ENCODE measurements at places on chromosomes 3 and 15. TPM values are rescaled to one million over a fixed set of nuclear protein-coding genes. Genes with fewer than 3 reads are reported as not detected.

DNA sequence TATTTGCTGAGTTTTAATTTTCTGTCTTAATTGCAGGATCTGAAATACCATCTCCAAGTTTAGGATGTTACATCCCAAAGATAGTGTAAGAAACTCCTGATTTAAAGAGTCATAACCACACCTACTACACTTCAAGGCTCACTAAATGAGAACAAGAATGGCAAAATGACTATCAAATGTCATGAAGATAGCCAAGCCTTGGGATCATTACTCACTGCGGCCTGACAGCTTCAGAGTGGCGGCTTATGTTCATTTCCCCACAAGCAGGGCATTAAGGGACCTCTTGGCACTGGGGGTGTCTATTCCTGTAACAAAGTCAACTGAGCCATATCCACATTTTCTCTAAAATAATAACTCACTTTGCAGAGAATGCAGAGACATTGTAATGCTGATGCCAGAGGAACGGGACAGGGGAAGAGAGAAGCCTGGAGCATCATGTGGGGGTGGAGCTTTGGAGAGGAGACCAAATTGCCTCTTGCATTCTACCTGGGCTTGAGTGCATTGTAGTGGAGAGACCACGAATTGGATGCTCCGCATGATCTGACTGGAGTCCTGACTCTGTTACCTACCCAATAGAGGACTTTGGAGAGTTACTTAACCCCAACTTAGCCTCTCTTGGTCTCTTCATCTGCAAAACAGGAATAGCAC is 219.2 kb downstream of the OPA1 start:
- DNase-seq = no peak

GRCh38 chr15:73264881-73265280 is 103.9 kb downstream of the HCN4 start:
- no peak for DNase-seq

The GPR149 gene
- not detected for total RNA-seq

GRCh38 chr3:12972781-12973702 is 100.2 kb downstream of the IQSEC1 start:
- DNase-seq = no peak

GRCh38 chr3:165144271-165144670 is 51.9 kb downstream of the SLITRK3 start:
- DNase-seq = no peak

- DNase-seq = no peak
Observed at GRCh38 chr15:62491642-62492041, 326.6 kb upstream of the C2CD4B start.

The KIF15 gene
- 0.42 TPM for total RNA-seq

The MLH1 gene
- 33.6 TPM for total RNA-seq

DNA sequence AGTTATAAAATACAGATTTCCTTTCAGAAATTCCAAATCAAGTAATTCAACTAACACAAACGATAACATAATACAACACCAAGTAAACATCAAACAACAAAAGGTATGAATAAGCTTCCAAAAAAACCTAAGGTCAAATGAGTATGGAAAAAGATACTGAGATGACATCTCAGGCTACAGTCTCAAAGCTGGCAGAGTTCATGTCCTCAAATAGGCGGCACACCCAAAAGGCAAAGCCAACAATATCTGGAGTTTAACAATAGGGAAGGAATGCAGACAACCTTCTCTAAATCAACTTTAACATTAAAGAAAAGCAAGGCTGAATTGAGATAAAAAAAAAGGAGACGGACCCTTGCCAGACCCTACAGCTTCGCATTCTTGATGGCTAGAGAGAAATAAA is 346.6 kb downstream of the RSL24D1 start:
- DNase-seq = no peak

The NR1I2 gene
- total RNA-seq = not detected

GRCh38 chr3:19149368-19149767 is 1.1 kb downstream of the KCNH8 start:
- DNase-seq = no peak

DNA sequence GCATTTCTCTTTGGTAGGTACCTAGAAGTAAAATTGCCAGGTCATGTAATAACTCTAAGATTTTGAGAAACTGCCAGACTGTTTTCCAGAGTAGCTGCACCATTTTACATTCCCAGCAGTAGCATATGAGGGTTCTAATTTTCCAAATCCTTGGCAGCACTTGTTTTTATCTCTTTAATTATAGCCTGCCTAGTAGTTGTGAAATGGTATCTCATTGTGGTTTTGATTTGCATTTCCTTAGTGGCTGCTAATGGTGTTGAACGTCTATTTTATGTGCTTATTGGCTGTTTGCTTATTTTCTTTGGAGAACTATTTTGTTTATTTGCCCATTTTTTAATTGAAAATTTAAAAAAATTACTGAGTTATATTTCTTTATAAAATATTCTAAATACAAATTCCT is 117.9 kb downstream of the TCF12 start:
- no peak for DNase-seq

The SLC9A9 gene
- total RNA-seq = 29.6 TPM

DNA sequence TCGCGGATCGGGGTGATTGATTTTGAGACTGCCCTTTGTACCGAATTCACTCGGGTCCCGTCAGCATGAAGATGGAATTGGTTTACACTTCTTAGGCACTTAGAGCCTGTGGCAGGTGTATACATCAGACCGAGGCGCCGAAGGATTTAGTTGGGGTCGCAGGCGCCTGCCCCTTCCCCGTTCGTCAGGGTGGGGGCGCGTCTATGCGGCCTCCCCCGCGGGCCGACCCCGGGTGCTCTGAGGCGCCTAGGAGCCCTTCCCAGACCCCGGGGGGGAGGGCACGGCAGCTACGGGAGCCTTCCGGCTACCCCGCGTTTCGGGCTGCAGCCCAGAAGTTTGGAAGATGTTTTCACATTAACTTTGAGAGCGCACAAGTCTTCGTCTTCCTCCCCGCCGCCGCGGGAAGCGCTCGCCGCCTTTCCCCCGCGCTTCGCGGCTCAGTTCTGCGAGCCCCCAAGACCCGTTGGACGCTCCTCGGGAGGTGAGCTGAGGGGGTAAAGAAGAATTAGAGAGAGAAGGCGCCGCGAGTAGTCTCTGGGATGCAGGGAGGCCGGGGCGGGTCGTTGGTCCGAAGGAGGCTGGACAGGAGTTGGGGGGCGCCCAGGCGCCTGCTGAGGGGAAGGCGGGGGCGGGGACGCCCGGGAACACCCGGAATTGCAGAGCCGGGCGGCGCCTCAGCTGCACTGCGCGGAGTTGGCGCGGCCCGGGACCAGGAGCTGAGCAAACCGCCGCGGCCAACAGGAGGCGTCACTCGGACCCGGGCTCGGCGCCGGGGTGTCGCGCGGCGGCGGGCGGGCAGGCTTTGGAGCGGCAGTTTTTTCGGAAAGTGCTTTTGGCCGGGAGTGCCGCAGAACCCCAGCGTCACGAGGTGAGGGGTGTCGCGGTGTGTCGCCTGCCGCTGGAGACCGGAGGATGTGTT is 780 bp downstream of the TIPARP start:
- peak; percentile 33 for DNase-seq

The CD200R1 gene
- 2.6 TPM for total RNA-seq

- no peak for DNase-seq
Observed at GRCh38 chr15:101264011-101264410, 12.2 kb upstream of the CHSY1 start.

- no peak for DNase-seq
Observed at GRCh38 chr3:186283096-186283495, 78.9 kb downstream of the DGKG start.

DNA sequence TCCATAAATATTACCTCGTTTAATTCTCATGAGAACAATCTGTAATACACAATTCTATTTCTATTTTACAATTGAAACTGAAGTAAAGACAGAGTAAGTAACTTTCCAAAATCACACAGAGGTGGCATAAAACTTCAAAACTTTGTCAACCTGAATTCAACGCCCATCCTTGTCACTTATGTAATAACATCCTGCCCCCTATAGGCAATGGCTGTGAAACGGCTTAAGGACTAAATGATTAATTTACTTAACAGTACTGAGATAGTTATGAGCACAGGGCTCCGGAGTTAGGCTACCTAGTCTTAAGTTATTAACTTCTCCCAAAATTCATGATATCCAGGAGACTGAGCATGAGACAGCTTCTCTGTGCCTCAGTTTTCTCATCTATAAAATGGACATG is 293.1 kb upstream of the CHRM5 start:
- no peak for DNase-seq

GRCh38 chr3:191151653-191152052 is 47.4 kb upstream of the OSTN start:
- no peak for DNase-seq

DNA sequence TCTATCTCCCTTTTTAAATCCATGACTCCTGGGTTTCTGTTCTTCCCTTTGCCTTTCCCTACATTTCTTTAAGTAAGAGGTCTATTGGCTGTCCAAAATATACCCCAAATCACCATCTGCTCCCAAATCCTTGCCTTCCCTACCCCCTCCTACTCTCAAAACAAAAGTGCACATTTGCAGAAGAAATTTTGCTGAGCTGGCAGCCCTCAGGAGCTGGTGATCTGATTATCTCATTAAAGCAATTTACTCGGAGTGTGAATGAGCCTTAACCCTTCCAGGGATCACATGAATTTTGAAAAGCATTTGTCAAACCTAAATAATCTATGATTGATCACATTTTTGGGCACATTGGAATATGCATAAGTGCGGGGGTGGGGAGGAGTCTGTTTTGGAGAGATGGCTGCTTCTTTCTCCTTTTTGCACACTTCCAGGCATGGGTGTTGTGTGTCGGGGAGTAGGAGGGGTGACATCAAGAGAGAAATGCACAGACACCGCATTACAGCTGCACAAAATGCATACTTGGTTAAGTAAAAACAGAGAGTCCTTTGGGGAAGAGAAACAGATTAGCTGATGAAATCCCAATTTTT is 892.6 kb downstream of the TUSC7 start:
- no peak for DNase-seq

The ITGA11 gene
- 360 TPM for total RNA-seq

- DNase-seq = no peak
Observed at GRCh38 chr3:94612631-94613030, 549.8 kb downstream of the NSUN3 start.

GRCh38 chr3:183745300-183746098 is 47.9 kb downstream of the YEATS2 start:
- DNase-seq = no peak

The ACSBG1 gene
- not detected for total RNA-seq

GRCh38 chr3:24199775-24200247 is 254.7 kb downstream of the NR1D2 start:
- DNase-seq = no peak

DNA sequence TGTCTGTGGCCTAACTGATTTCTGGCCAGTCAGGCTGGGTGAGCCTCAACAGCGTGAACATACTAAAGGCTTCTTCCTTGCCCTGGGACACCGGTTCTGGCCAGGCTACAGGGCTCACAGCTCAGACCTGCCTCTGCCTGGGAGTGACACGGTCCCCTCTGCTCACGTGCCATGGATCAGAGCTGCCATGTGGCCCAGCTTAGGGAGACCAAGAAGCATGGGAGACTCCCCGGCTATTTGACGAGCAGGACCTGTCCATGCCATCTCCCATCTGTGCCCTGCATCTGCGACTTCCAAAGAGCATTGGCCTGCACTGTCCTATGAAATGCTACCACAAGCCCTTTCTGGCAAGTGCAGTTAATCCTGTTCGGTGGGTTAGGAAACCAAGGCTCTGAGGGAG is 57.4 kb downstream of the APBA2 start:
- DNase-seq = no peak

The SLC28A1 gene
- 1.6 TPM for total RNA-seq

The IQGAP1 gene
- total RNA-seq = 280 TPM

The PRICKLE2 gene
- 27.9 TPM for total RNA-seq

DNA sequence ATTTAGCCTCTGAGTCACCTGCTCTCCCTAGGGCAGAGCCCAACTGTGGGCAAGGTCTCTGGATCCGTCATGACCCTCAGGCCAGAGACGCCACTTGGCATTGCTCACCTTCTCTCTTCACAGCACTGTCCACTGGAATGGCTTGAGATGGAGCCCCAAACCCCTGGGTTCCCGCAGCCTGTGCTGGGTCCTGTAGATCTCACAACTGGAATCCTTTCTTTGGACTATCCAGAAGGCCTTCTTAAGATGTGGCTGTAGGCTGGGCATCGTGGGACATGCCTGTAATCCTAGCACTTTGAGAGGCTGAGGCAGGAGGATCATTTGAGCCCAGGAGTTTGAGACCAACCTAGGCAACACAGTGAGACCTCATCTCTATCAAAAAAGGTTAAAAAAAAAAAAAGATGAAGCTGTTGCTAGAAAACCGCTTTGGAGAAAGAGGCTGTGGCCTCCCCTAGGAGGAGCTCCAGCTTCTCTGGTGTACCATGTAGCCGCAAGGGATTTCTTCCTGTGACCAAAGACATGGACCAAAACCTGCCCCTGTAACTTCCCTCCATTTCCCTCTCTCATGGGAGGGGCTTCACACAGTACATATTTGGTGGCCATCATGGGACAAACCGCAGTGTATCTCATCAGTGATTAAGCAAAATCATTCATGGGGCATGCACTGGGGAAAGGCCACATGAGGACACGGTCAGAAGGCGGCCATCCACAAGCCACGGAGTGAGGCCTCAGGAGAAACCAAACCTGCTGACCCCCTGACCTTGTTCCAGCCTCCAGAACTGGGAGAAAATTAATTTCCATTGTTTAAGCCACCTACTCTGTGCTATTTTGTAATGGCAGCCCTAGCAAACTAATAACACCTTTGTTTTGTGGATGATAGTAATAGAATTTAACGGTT is 23.3 kb upstream of the BUB1B start:
- no peak for DNase-seq

The P2RY12 gene
- total RNA-seq = 2.2 TPM

The CPNE9 gene
- total RNA-seq = not detected

- DNase-seq = no peak
Observed at GRCh38 chr15:83682476-83683088, 28.7 kb downstream of the ADAMTSL3 start.

The P2RY14 gene
- 2.5 TPM for total RNA-seq

DNA sequence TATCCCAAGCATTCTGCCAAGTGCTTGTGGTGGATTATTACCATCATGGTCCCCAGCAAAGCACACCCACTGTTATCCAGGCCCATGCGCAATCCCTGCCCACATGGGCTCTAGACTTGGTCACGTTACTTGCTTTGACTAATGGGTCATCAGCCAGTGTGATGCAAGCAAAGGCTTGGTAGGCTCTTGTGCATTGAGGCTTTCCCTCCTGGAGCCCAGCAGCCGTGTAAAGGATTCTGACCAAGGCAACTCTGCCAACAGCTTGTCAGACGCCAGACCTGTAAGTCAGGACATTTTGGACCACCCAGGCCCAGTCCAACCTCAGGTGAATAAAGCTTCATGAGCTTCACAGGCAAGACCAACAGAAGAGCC is 93.9 kb downstream of the ABHD5 start:
- DNase-seq = no peak

DNA sequence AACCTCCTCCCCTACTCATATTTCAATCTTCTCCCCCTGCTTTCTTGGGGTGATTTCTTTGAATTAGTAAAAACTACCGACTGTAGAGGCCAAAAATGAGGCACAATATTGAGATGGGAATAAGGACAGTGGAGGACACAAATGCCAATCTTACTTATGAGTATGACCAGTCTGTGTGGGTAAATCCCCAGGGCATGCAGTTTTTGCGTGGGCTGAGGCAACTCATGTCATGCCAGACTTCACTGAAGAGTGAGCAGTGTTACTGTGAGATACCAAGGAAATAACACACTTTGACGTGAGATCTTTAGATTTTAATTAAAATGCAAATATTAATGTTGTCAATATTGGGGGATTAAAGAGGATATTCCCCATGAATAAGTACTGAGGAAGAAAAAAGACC is 254.3 kb upstream of the ICE2 start:
- no peak for DNase-seq

The GRK7 gene
- not detected for total RNA-seq

GRCh38 chr3:172836390-172836997 is 86.0 kb downstream of the ECT2 start:
- DNase-seq = no peak

The CCDC39 gene
- not detected for total RNA-seq
